ENCODE measurements at places on chromosomes 2 and 18. TPM values are rescaled to one million over a fixed set of nuclear protein-coding genes. Genes with fewer than 3 reads are reported as not detected.

- DNase-seq: no peak
Observed at GRCh38 chr2:69279931-69280681, 106.9 kb downstream of the GFPT1 start.

GRCh38 chr18:48991676-48992075 lies 40.9 kb upstream of the SMAD7 start:
- no peak for DNase-seq

DNA sequence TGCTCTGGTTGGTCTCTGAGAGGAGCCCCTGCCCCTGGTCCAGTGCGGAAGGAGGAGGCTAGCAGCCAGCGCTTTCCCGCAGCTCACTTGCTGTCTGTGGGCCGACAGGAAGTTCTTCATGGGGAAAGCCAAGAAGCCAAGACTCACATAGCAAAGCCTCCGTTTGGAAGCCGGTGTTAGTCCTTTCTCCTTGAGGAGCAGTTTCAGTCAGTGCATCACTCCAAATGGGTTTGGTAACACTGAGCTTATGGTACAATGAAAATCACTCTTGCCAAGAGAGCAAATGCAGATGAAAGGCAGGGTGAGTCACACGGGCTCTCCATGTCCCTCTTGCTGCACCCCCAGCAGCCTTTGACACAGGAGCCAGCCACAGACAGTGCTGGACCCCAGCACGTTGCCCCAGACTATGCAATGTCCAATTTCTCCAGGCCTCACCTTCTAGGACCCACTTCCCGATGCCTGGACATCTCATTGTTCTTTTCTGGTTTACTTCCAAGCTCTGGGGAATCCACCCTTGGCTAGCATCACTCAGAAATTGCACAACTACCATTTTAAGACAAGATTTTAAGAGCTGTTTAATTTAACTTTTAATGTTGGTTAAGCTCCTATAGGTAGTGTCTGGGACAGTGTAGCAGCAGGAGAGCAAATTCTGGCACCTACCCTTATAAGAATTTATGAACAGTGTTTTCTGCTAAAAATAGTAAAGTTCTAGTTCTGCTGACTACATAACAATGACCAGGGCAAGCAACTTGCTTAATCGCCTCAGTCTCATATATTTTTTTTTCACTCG lies 174.9 kb downstream of the ASB1 start:
- peak; percentile 73 for DNase-seq

- no peak for DNase-seq
Observed at GRCh38 chr2:241599615-241600014, 37.3 kb downstream of the THAP4 start.

The RNF152 gene
- total RNA-seq: 23.8 TPM

- peak; percentile 53 for DNase-seq
Observed at GRCh38 chr2:10079870-10080535, at the start of gene CYS1. TSS of gene CYS1 (minus strand) at chr2:10080411. CDS start at chr2:10080223, 188 bp downstream.

The DSC3 gene
- not detected for total RNA-seq

The SLC11A1 gene
- 0.97 TPM for total RNA-seq

- no peak for DNase-seq
Observed at GRCh38 chr2:32902986-32903385, 43.8 kb upstream of the LTBP1 start.

DNA sequence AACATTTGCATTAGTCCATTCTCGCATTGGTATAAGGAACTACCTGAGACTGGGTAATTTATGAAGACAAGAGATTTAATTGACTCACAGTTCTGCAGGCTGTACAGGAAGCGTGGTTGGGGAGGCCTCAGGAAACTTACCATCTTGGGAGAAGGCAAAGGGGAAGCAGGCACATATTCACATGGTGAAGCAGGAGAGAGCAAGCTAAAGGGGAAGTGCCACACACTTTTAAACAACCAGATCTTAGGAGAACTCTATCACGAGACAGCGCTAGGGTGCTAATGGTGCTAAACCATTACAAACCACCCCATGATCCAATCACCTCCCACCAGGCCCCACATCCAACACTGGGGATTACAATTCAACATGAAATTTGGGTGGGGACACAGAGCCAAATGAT lies 201.7 kb upstream of the MGAT5 start:
- DNase-seq: no peak

The PRKAG3 gene
- not detected for total RNA-seq

- DNase-seq: no peak
Observed at GRCh38 chr2:177721818-177722567, 329.4 kb downstream of the AGPS start.

- no peak for DNase-seq
Observed at GRCh38 chr2:168009900-168010299, 237.5 kb downstream of the STK39 start.

DNA sequence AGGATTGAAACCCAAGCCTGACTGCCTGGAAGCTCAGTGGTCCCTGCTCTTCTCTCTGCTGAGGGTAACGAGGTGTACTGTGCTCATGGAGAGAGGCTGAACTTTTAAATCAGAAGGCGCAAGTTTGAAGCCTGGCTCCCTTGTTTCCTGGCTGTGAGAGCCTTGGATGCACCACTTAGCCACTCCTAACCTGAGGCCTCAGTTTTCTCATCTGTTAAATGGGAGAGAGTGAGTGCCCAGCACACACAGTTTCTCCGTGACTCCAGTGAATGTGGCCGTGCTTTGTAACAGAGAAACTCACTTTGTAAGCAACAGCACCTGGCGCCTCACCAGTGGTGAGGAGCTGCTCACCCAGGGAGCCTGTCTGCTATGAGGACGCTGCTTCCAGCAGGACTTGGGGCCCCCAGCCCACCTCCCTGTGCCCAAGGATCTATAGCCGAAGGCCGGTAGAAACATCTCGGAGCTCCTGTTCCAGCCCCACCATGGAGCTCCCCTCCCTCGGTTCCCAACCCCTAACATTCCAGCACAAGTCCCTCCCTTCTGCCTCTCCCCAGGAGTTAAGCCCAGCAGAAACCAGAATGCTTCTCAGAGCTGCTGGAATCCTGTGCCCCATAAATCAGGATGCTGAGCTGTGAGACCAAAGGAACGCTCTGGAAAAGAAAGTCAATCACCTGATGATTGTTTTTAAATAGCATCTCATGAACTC lies 20.3 kb upstream of the KCNK3 start:
- DNase-seq: no peak

GRCh38 chr2:160010361-160011145 lies 51.9 kb downstream of the PLA2R1 start:
- DNase-seq: no peak

DNA sequence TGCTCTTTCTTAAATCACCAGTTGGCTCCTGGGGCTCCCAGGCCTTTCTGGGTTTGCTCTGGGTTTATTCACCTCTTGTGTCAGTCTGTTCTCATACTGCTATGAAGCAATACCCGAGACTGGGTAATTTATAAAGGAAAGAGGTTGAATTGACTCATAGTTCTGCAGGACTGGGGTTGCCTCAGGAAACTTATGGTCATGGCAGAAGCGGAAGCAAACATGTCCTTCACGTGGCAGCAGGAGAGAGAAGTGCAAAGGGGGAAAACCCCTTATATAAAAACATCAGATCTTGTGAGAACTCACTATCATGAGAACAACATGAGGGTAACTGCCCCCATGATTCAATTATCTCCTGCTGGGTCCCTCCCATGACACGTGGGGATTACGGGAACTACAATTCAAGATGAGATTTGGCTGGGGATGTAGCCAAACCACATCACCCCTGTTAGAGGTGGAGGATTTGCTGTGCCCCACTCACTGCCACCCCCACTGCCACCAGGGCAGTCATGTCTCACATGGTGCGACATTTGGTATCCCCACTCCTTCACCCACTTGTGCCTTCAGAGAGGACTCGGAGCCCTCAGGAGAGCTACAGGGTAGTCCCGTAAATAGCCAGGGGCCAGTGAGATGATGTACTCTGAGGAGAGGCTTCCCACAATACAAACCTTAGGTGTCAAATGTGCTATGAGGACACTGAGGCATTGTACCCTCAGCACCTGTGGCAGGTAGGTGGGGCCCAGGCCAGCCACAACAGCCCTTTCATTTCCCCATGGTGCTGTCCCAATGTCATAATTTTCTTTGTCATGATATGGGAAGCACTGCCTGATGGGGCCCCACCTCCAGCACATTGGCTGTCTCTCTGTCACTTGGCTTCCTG lies 35.7 kb downstream of the CDC42EP3 start:
- no peak for DNase-seq

DNA sequence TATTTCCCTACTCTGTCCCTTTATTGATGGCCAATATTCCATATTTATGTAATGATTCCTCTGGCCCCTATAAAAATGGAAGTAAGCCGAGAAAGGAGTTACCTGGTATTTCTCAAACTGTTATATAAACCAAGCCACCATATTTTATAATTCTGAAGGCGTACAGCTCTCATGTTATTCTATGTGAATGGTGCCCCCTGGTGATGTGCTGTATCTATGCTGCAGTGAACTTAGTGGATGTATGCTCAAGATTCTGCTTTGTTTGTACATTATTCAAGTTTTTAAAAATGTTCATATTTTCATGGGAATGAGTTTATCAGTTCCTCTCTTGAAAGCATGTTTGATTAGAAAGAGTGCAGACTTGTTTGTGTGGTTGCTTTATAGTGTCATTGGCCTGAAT lies 194.5 kb upstream of the LRRTM1 start:
- DNase-seq: no peak

- DNase-seq: no peak
Observed at GRCh38 chr2:8477552-8478470, 204.0 kb upstream of the ID2 start.

DNA sequence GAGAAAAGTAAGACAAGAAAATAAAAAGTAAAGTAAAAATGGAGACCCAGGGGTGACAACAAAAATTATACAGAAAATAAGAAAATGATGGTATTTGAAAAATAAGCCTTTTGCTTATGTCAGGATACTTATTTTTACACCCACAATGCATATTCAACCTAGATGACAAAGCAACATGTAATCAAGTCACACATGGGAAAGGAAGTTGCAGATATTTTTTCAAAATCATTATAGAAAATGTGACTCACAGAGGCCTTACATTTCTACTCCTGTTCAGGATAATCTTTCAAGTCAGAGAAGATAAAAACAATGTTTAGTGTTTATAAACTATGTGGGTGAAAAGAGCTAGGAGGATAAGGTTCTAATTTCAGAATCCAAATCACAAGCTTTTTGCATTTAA lies 275.3 kb upstream of the UBE2E3 start:
- no peak for DNase-seq

The GALNT5 gene
- total RNA-seq: not detected

GRCh38 chr2:28350791-28351285 lies 41.8 kb upstream of the FOSL2 start:
- no peak for DNase-seq

- DNase-seq: no peak
Observed at GRCh38 chr2:128635361-128635900, 316.8 kb upstream of the HS6ST1 start.

GRCh38 chr2:86645752-86646151 lies 22.1 kb upstream of the RNF103 start:
- DNase-seq: no peak

The SH3BP4 gene
- total RNA-seq: 18.4 TPM

- DNase-seq: no peak
Observed at GRCh38 chr2:172261292-172261691, 158.6 kb upstream of the DLX2 start.

DNA sequence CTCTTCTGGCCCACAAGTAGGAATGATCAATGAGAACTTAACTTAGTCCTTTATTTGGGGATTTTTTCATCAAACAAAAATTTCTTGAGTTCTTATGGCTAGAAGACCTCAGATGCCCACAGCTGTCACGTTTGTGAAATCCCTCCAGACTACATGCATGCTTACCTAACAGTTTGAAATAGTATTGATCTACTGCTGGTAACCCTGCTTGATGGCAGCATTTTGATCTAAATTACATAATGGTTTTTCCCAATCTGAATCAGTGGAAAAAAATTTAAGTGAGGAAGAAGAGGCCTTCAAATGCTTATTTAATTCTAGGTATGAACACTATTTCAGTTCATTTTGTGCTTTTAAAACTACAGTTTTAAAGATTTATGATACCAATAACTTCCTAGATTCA lies 13.9 kb downstream of the ERMN start:
- DNase-seq: no peak

The SPC25 gene
- total RNA-seq: not detected

DNA sequence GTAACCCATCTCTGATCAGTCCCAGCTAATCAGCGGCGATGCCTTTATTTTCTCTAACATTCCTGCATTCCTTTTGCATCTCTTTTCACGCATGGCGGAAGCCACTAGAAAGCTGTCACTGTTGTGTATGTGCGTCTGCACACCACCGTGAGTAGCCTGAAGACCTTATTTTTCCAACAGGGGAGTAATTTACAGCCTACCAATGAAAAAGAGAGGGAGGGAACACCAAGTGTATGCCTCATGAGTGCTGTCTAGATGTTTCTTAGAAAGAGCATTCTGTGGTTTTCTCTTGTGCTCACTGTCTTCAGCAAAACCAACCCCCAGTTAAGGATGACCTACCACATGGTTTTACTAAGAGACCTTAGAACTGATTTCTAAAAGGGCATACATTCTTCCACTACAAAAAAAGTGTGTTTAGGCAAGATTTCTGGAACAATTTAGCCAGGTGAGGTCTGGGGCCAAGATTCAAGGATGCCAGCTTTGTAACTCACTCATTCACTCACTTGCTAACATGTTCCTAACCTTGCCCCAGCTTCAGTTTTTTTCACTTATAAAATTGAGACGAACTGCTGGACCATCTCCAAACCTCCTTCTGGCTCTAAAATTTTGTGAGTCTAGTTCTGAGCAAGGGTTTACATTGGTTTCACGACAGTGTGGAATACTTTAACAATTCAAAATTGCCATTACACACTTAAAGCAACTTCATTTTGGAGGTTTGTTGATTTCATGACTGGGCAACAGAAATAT lies 51.4 kb downstream of the BCL2 start:
- no peak for DNase-seq

DNA sequence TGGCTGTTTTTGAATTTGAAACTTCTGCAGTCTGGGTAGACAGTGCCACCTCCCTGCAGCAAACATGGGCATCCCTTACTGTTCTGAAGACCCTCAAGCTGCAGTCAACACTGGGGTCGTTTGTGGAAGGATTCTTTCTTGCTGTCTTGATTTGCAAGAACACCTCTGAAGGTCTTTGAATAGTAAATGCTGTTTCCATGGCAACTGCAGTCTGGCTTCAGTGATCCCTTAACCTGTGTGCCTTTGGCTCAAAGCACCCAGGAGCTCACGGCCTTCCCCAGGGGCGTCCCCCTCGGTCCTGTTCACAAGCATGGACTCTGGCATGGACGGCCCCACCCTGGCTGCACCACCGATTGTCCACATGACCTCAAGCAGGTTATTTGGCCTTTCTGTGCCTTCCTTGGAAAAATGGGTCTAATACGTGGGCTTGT lies 38.3 kb downstream of the LRRFIP1 start:
- DNase-seq: no peak

- no peak for DNase-seq
Observed at GRCh38 chr2:62539606-62540407, 33.8 kb upstream of the TMEM17 start.

- DNase-seq: no peak
Observed at GRCh38 chr18:23220355-23220754, 85.1 kb downstream of the CABLES1 start.

GRCh38 chr18:56861244-56861643 lies 210.1 kb downstream of the WDR7 start:
- no peak for DNase-seq

GRCh38 chr2:221612161-221612560 lies 40.1 kb upstream of the EPHA4 start:
- DNase-seq: no peak

The ZNG1B gene
- 20.6 TPM for total RNA-seq

Data from uterus (tissue), 4 donors.